Right ventricle myocardium superior (tissue), 1 donor: ENCODE measurements at places on chromosomes 5 and 9.

- no peak for DNase-seq
Observed at GRCh38 chr9:135766707-135767106, 64.7 kb downstream of the KCNT1 start.

DNA sequence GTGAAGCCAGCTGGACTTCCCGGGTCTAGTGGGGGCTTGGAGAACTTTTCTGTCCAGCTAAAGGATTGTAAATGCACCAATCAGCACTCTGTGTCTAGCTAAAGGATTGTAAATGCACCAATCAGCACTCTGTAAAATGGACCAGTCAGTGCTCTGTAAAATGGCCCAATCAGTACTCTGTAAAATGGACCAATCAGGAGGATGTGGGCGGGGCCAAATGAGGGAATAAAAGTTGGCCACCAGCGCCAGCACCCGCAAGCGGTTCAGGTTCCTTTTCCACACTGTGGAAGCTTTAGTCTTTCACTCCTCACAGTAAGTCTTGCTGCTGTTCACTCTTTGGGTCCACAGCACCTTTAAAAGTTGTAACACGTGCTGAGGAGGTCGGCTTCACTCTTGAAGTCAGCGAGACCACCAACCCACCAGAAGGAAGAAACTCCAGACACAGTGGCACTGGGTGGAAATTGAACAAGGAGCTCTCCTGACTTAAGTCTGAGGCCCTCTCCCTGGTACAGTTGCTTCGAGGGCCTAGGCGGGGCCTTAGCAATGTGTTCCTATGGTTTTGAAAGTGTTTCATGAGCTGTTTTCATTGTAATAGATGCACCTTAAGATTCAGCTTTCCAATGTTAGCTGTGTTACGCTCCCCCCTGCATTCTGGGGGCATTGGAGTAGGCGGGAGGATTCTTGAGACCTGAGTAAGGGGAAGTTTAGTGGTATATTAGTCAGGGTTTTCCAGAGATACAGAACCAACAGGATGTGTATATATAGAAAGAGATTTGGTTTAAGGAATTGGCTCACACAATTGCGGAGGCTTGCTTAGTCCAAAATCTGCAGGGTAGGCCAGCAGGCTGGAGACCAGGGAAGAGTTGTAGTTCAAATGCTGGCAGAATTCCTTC lies 21.5 kb upstream of the MYO10 start:
- DNase-seq, result no peak

- no peak for DNase-seq
Observed at GRCh38 chr5:79423296-79423695, 90.6 kb downstream of the HOMER1 start.

DNA sequence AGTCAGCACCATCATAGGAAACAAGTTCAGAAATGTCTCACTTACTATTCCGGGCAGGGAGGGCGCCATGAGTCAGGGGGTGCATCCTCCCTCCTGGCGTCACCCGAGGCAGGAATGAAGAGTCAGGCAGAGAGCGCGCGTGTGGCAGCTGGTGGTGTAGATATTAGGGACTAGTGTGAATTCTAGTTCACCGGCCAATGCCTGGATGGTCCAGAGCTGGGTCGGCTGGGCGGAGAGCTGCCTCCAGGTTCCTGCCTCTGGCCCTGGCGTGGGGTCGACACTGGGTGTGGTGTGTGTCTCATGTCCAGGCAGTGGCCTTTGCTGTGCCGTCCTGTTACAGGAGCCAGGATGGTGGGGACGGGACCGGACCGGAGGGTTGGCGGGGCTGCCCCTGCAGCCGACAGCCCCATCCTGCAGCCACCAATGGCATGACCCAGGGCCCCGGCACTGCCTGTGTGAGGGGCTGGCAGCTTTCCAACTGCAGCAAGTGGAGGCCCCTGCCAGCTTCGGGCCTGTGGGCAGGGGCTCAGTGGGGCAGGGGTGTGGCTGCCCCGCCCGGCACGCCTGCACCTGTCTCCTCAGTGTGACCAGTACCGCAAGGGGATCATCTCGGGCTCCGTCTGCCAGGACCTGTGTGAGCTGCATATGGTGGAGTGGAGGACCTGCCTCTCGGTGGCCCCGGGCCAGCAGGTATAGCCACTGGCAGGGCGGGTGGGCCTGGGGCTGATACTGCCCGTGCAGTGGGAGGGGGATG lies 9.1 kb downstream of the DIPK1B start:
- DNase-seq, result no peak

DNA sequence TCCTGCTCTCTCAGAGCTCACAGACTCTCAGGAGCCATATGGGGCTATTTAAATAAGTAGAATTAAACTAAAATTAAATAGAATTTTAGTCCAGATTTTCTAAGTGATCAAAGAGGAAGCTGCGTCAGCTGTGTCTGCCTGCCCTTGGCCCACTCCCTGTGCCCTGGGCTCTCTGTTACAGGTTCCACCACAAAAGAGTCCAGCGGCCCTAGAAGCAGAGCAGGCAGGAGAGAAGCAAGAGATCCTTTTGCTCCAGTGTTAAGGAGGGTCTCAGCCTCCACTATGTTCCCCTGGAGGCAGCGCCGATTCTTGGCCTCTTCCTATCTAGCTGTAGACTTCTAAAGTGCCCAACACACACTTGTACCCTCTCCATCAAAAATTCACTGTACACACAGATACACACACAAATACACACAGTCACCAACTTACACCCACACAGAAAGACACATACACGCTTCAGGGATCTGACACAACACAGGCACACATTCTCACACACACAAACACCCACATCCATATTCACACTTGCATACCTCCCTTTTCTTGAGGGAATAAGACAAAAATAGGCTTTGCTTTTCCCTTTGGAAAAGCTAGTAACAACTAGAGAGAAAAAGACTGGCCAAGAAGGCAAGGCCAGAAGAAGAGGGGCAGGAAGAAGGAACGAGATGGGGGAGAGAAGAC lies 5.5 kb upstream of the TNIP1 start:
- no peak for DNase-seq
